ENCODE measurements at places on chromosomes 1 and 21. TPM values are rescaled to one million over a fixed set of nuclear protein-coding genes. Genes with fewer than 3 reads are reported as not detected.

LIPI gene
- not detected for total RNA-seq

PATJ gene
- total RNA-seq, result 14.1 TPM

RNF186 gene
- not detected for total RNA-seq

SF3B4 gene
- 17.4 TPM for total RNA-seq

YTHDF2 gene
- 24.4 TPM for total RNA-seq

BCL2L15 gene
- total RNA-seq, result not detected

KISS1 gene
- not detected for total RNA-seq

FCRLA gene
- not detected for total RNA-seq

TNFRSF18 gene
- total RNA-seq, result not detected

REN gene
- total RNA-seq, result not detected

C1orf35 gene
- 12.6 TPM for total RNA-seq

Measured in uterus (tissue), 4 donors.